COLO829 (cell line): ENCODE measurements at places on chromosomes 12 and 14.

GRCh38 chr12:25494926-25495325 is 58.2 kb downstream of the LMNTD1 start:
- DNase-seq: no peak

- DNase-seq: no peak
Measured at GRCh38 chr14:26067786-26068459, 529.9 kb downstream of the NOVA1 start.

GRCh38 chr12:10031771-10032175 is 1.3 kb downstream of the CLEC9A start:
- peak; percentile 34 for DNase-seq

- DNase-seq: peak; percentile 53
Measured at GRCh38 chr12:55499810-55500252, 7.7 kb downstream of the OR6C68 start.

DNA sequence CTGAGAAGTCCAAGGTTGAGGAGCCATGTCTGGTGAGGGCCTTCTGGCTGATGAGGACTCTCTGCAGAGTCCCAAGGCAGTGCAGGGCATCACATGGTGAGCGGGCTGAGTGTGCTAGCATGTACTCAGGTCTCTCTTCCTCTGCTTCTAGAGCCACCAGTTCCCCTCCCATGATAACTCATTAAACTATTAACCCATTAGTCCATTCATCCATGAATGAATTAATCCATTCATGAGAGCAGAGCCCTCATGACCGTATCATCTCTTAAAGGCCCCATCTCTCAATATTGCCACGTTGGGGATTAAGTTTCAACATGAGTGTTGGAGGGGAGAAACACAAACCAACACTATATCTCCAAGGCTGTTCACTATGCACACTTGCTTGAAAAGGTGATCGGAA is 83.7 kb downstream of the TMEM30B start:
- DNase-seq: peak; percentile 62

DNA sequence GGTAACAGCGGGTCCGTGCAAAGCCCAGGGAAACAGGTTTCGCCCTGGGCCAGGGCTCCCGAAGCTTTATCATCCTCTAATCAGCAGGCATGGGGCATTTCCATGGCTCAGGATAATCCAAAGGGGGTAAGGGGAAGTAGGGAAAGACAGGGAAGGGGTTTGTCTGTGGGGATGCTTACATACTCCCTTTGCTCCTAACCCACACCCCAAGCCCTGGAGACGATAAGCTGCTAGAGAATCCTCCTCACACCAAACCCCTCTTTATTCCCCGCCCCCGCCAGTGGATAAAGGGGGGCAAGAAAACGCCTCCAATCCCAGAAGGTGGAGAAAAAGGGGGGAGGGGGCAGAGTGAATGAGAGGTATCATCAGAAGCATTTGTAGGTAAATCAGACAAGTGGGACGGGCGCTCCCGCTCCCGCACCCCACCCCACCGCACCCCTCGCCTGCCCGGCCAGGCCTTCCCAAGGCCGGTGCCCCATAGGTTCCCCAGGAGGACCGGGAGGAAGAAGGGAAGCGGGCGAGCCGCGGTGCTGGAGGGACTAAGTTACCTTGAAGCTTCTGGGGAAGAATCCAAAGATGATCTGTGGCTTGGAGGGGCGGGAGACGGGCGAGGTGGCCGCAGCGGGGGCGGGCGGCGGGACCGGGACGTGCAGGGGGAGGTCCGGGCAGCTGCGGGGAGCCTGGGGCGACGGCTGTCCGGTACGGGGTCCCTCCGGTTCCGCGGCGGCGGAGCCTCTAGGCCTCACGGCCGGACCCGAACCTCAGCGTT is 762 bp downstream of the PPP2R5E start:
- no peak for DNase-seq

GRCh38 chr14:63164108-63164683 is 40.0 kb upstream of the RHOJ start:
- no peak for DNase-seq

- no peak for DNase-seq
Measured at GRCh38 chr14:75660238-75660629, 442 bp downstream of the ERG28 start.

GRCh38 chr14:105848570-105848969 is 322.2 kb downstream of the TMEM121 start:
- DNase-seq: no peak

GRCh38 chr12:90331821-90332220 is 623.2 kb downstream of the CCER1 start:
- DNase-seq: no peak
